ENCODE measurements at places on chromosomes 3 and 15.
A peak's percentile ranks its signal among the peaks of the same experiment; 100 is the strongest.

DNA sequence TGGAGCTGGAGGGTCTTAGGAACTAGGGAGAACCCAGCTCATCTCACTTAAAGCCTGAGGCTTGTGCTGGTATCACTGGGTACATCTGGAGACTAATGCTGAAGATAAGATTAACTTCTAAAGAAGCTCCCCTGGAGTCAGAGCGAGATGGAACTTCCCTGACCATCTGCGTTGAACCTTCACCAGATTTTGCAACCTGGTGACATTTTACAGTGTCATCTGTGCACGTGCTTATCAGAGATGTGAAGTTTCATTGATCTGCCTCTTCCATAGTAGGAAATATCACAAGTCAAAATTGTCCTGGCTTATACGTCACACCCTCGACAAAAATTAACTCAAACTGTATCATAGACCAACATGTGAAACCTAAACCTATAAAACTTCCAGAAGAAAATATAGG is 395.5 kb downstream of the SHQ1 start:
- no peak for DNase-seq

GRCh38 chr15:75925440-75925839 is 21.8 kb downstream of the FBXO22 start:
- DNase-seq = no peak

GRCh38 chr15:98611808-98612207 is 36.5 kb upstream of the IGF1R start:
- no peak for DNase-seq

DNA sequence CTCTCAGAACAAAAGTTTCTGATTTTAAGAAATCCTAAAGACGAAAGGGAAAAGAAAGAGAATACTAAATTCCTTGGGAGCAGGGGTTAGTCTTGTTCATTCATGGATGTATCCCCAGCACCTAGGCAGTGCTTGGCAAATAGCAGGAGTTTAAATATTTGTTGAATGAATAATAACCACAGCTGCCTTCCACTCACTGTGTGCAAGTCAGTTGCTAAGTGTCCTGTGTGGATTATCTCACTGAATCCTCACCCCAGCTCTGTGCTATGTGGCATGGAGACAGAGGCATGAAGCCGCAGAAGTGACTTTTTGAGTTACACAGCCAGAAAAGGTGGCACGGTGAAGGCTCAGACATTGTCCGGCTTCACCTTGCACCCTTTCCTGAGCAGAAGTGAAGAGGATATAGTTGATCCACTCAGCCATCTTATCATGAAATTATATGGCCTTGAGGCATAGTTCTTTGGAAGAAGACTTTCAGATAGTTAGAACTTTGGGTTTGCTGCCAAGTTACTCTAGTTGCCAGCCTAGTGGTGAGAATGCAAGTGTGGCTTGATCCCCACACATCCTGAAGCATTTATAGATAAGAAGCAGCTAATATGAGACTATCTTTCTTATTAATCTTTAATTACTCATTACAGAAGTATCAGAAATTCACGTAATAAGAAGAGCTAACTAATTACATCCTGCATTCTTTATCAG is 355.5 kb downstream of the LRTM1 start:
- DNase-seq = no peak

GRCh38 chr3:45210308-45211041 is 15.6 kb downstream of the TMEM158 start:
- DNase-seq = peak; percentile 81

GRCh38 chr3:25376340-25376739 is 51.7 kb upstream of the RARB start:
- DNase-seq = no peak

DNA sequence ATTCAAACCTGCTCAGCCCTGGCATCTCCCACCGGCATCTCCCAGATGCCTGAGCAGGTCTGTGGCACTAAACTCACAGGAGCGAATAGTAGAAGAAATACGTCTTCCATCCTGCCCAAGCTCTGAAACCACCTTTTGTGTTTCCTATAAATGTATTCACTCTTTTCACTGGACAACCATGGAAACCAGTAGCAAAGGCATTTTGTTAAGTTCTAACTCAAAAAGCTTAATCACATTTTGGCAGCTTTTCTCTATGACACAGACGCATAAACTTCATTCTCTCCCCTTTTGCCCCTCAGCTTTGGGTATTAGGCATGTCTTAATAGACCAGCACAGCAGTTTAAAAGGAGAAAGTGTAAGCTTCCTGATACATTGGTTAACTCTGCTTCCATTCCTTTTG is 24.5 kb upstream of the ARNT2 start:
- no peak for DNase-seq

Data from suppressor macrophage treated with lipopolysaccharide for 4 hours (primary cell).